Brain pericyte (primary cell): ENCODE measurements at places on chromosomes 11 and 22.

DNA sequence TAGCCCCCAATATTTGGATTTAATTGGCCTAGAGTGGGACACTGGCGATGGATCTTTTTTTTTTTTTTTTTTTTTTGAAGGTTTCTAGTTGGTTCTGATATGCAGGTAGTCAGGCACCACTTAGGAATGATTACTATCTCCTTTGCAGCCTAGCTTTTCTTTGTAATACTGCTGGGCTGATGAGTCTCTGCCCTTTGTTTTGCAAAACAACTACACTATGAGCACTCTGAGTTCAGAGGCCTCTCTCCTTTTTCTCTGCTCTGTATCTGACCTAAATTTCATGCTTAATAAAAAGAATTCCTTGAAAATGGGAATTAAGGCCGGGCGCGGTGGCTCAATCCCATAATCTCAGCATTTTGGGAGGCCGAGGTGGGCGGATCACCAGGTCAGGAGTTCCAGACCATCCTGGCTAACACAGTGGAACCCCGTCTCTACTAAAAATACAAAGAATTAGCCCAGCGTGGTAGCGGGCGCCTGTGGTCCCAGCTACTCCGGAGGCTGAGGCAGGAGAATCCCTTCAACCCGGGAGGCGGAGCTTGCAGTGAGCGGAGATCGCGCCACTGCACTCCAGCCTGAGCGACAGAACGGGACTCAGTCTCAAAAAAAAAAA, 1312.3 kb downstream of the FAM181B start:
- no peak for DNase-seq

DNA sequence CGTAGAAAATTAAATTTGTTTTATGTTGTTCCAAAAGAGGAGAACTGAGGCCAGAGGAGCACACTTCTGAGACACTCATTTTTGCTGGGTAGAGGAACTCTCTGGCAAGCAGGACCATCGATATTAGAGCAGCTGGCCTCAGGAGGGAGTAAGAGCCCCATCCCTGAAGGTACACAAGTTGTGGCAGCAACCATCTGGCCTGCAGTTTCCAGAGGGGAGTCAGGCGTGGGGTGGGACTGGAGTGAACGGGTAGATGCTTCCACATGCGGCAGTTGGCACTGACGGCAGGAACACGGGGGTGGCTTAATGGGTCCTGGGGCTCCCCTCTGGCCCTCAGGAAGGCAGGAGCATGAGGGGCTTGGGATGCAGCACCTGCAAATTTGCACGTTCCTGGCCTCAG, 13.2 kb upstream of the SSTR3 start:
- no peak for DNase-seq

- DNase-seq: no peak
Observed at GRCh38 chr22:44723801-44724200, 21.8 kb downstream of the PRR5 start.

- DNase-seq: no peak
Observed at GRCh38 chr11:121376130-121376529, 76.0 kb upstream of the SORL1 start.

DNA sequence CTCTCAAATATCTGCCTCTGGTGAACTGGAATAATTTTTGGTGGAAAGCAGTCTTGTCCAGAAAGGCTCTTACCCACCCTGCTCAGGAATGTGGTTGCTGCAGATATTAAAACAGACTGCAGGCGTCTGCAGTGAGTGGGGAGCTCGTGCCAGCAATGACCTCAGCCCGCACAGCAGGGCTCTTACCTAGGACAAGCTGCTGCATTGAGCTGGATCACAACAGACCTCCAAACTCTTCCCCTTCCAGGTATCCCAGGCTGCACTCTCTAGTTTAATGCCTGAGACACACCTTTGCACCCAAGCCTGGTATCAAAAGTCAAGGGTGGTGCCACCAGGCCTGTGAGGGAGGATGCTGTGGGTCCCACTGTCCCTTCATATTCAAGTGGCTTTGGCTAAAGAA, 69.7 kb upstream of the CDON start:
- DNase-seq: no peak

DNA sequence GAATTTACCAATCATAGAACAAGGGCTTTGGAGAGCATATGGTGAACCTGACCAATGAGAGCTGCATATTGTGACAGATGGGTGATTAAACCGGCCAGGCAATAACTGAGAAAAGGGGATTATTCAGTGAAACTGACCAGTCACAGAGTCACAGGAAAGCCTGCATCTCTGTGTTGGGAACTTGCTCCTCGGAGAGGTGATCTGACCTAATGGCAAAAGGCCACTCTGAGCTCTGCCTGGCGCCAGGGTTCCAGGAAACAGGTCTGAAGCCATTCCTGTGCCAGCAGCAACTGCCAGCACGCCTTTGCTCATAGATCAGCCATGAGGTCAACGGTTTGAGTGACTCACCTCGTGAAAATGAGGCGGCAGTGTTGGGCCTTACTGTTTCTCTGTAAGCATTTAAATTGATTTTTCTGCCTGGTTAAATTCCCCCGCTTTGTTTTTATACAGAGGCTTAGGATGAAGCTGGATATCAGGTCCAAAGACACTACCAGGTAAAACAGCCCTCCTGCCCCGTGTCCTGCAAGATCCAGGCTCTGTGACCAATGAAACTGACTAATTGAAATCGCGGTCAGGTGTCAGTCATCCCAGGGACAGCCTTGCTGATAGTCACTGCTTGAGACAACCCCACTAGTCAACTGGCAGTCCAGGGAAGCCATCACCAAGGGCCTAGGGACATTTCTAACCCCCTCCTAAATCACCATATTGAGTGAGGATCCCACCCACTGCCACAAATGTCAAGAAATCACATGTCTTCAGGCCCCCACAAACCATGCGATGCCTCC, 35.8 kb upstream of the MYOD1 start:
- no peak for DNase-seq

- DNase-seq: no peak
Observed at GRCh38 chr11:3220521-3221407, 2.2 kb upstream of the MRGPRG start.

DNA sequence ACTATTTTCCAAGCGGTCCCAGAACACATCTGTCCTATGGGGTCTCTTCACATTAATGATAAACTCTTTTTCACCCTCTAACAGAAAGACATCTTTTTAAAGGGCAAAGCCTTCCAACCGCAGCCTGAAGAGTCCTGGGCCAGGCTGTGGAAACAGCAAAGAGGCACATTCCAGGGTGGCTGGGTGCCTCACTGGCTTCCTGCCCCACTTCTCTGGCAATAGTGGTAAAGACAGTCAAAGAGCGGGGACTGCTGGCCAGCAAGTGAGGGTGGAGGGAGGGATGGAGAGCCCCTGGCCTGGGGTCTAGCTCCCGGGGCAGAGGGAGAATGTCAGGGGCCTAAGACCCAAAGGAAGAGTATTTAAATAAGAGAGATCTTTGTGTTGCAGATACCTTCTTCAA, 10.2 kb upstream of the CHST1 start:
- no peak for DNase-seq

GRCh38 chr11:63917692-63918506, 935 bp upstream of the RCOR2 start:
- no peak for DNase-seq

DNA sequence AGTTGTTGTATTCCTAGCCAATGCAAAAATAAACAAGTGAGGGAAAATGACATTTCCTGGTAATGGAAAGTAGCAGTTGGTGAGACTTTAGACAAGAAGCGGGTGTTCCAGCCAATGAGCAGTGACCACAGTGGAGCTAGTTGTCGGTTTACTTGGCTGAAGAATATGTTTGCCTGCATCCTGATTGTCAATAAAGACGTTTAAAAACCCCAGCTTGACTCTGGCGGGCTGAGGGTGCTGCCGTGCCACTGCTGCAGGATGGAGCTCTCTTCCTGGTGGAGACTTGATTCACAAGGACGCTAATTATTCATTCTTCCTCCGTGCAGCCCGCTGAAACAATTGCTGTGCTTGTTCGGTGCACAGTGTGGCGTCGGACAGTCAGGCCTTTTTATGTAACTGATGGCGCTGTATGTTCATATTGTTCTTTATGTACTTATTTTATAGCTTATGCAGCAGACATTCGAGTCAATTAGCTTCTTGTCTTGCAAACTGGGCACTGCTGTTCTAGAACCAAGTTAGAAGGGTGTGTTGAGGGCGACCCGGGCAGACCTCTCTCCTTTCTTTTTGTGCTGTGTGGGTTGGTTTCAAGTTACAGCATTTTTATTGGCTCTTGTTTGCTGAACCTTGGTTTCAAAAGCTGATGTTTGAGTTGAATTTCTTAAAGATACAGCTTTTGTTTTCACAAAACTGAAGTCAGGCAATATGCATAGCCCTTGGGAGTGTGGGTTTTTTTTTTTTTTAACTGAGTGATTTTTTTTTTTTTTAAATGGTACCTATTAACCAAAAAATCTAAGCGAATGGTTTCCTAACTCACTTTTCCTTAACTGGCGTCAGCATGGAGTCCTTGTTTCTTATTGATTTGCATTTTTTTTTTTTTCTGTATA, 153.9 kb downstream of the TEAD1 start:
- peak; percentile 72 for DNase-seq

- no peak for DNase-seq
Observed at GRCh38 chr22:46290121-46290842, 6.4 kb upstream of the GTSE1 start.

GRCh38 chr22:36233796-36234195, 5.5 kb downstream of the APOL2 start:
- DNase-seq: no peak

DNA sequence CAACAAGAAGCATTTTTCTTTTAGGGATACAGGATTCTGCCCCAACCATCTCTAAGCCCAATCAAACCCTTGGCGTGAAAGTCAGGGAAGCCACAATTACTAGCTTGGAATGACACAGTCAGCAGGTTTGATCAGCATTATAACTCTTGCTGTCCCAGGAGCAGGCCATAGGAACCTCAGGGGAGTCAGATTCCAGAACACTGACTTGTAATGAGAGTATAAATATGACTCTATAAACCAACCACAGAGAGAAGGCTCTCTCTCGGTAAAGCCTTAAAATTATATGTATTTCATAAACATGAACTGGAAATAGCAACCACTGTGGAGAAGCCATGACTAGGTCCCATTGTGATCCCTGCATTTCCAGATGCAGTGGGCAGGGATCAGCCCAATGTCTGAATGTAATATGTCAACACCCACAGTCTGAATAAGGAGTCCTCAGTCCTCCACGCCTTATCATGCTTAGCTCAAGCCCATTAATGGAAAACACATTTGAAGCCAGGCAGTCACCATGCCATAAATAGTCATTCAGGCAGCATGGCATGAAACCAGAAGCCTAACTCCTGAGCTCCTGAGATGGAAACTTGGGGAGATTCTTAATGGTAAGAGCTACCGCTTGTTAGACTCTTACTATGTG, 99.1 kb upstream of the MTNR1B start:
- no peak for DNase-seq

- no peak for DNase-seq
Observed at GRCh38 chr11:35077709-35078469, 61.1 kb upstream of the CD44 start.

- no peak for DNase-seq
Observed at GRCh38 chr11:72700146-72700545, 25.9 kb upstream of the PDE2A start.

- no peak for DNase-seq
Observed at GRCh38 chr11:85783758-85784157, 27.2 kb downstream of the SYTL2 start.

GRCh38 chr11:32172848-32173834, 82.3 kb downstream of the RCN1 start:
- no peak for DNase-seq

- DNase-seq: no peak
Observed at GRCh38 chr11:45857961-45858474, 10.7 kb downstream of the CRY2 start.

DNA sequence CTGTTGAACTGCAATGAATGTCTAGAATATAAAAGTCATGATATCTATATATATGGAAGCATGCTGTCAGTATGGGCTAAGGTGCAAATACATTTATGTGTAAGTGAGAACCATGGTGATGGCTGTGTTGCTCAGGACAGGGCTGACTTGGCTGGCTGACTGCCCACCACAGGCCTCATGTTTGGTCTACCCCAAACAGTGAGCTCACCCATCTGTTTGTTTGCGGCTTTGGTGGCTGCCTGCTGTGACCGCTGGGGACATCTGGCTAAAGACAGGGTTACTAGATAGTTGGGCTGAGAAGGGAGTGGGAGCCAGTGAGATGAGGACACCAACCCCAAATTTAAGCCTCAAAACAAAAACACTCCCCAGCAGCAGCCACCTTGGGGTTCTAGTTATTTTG, 6.3 kb downstream of the CD44 start:
- no peak for DNase-seq

- no peak for DNase-seq
Observed at GRCh38 chr11:2351701-2352100, 25.4 kb upstream of the CD81 start.

GRCh38 chr11:19906126-19906525, 193.5 kb downstream of the NAV2 start:
- DNase-seq: no peak

- DNase-seq: no peak
Observed at GRCh38 chr22:40426594-40427333, 56.4 kb downstream of the SGSM3 start.

- no peak for DNase-seq
Observed at GRCh38 chr22:50439871-50440331, 34.9 kb downstream of the SBF1 start.

DNA sequence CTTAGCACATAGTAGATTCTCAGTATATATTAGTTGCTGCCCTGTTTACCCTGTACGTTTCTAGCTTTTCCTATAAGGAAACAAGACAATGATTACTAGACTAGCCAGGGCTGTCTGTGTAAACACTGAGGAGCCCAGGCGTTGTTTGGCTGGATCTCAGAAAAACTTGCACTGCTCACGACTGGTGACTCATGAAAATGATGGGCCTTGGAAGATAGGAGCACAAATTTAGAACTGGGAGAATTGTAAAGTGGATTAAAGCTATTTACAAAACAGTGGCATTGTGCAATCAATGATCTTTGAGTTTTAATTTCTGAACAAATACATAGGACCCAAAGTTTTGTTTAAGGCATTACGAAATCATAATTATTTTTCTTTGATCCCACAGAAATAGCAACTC, 276.9 kb downstream of the FAM76B start:
- DNase-seq: peak; percentile 63

DNA sequence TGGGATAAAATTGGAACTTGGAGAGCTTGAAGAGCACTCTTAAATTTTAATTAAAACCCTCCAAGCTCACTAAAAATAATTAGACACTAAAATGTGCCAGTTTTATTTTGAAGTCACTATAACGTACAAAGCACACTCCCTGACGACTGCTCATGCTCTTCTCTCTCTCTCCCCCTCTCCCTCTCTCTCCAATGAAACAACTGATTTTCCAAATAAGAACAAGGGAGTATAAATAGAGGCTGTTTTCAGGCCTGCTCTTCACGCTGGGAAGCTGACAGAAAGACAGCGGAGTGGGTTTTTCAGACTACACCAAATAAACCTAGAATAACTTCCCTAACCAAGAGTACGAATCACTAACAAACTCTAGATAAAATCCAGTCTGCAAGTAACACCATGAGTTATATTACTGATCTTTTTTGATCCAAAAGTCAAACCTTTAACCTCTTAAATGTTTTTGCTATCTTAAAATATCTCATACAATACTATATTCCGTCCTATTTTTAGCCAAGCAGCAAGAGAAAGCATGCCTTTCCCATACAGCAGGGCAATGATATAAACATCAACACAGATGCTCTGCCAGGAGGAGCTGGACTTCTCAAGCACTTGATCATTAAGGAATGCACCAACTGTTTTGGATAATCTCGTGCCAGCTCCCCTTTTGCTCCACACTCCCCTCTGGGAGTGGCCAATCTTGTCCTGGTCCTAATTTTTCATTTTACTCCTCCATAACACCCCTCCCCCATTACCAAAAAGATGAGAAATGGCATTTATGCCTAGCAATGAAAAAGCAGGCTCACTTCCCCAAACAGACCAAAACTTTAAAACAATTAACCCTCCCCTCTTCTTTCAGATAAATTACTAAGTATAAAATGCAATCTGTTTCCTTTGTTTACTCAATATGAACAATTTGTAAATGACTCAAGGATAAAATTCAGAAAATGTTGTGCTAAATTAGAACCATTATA, 116.9 kb downstream of the SOX6 start:
- DNase-seq: no peak
